ENCODE measurements at places on chromosomes 3 and 15. TPM values are rescaled to one million over a fixed set of nuclear protein-coding genes. Genes with fewer than 3 reads are reported as not detected.

Gene ARPP21
- not detected for total RNA-seq

- no peak overlapping the region for H3K27ac ChIP-seq
- H3K27me3 ChIP-seq = no peaks in the 10 kb centered on the region
- no peak overlapping the region for H3K4me3 ChIP-seq
- no peaks in the 10 kb centered on the region for H3K36me3 ChIP-seq
- DNase-seq = no peak
Observed at GRCh38 chr3:195032955-195033354, 238.0 kb downstream of the XXYLT1 start.

Gene MESP2
- total RNA-seq = not detected

- no peaks in the 10 kb centered on the region for H3K27me3 ChIP-seq
- DNase-seq = no peak
- H3K36me3 ChIP-seq = no peaks in the 10 kb centered on the region
- H3K27ac ChIP-seq = no peak overlapping the region
Observed at GRCh38 chr15:67043939-67044771, 21.2 kb upstream of the SMAD3 start.

Gene MME
- total RNA-seq = 0.56 TPM

- no peaks in the 10 kb centered on the region for H3K27me3 ChIP-seq
- H3K4me1 ChIP-seq = no peaks in the 10 kb centered on the region
- no peak overlapping the region for H3K27ac ChIP-seq
- no peak for DNase-seq
Observed at GRCh38 chr15:60777558-60777957, 298.6 kb upstream of the ICE2 start.

Gene TRIM71
- 0.43 TPM for total RNA-seq

DNA sequence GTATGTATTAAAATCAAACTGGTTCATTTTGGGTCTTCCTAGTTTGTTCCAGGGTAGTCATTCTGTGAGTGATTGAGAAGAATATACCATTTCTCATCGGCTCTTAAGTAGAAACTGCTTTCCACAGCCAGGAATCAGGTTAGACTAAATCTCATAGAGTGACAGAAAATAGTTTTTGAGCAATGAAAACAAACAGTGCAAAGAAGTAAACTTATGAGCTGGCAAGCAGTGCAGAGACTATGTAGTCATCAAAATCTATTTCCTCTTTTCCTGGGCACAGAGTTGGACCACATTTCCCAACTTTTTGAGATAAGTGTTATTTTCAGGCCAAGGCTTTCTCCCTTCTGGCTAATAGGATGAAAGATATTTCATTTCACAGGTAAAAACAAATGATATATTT, 66.5 kb downstream of the UBE3A start:
- H3K4me3 ChIP-seq = no peak overlapping the region
- no peaks in the 10 kb centered on the region for H3K36me3 ChIP-seq
- H3K27ac ChIP-seq = no peak overlapping the region
- H3K4me1 ChIP-seq = peaks cover 3% of the 10 kb centered on the region
- DNase-seq = no peak

GRCh38 chr15:81492969-81493645, 119.1 kb upstream of the TMC3 start:
- no peaks in the 10 kb centered on the region for H3K4me1 ChIP-seq
- H3K27me3 ChIP-seq = no peaks in the 10 kb centered on the region
- H3K36me3 ChIP-seq = no peaks in the 10 kb centered on the region
- H3K27ac ChIP-seq = no peak overlapping the region
- DNase-seq = no peak

- H3K27me3 ChIP-seq = no peaks in the 10 kb centered on the region
- no peak for DNase-seq
- no peaks in the 10 kb centered on the region for H3K36me3 ChIP-seq
- no peak overlapping the region for H3K27ac ChIP-seq
Observed at GRCh38 chr15:41809121-41809520, 18.8 kb upstream of the JMJD7 start.

Gene CHRD
- 27.7 TPM for total RNA-seq

Gene ALDH1A3
- 10.3 TPM for total RNA-seq

GRCh38 chr3:71551311-71551919, 32.1 kb downstream of the FOXP1 start:
- DNase-seq = no peak
- no peaks in the 10 kb centered on the region for H3K36me3 ChIP-seq
- H3K27ac ChIP-seq = no peak overlapping the region
- H3K4me1 ChIP-seq = no peaks in the 10 kb centered on the region

Gene GOLGA8S
- 0.65 TPM for total RNA-seq

Gene CFAP91
- 21.3 TPM for total RNA-seq

GRCh38 chr3:155350571-155350970, 57.1 kb upstream of the STRIT1 start:
- H3K4me1 ChIP-seq = no peaks in the 10 kb centered on the region
- no peak overlapping the region for H3K4me3 ChIP-seq
- no peaks in the 10 kb centered on the region for H3K27me3 ChIP-seq
- no peak overlapping the region for H3K27ac ChIP-seq
- no peaks in the 10 kb centered on the region for H3K36me3 ChIP-seq
- DNase-seq = no peak

- DNase-seq = no peak
- H3K36me3 ChIP-seq = no peaks in the 10 kb centered on the region
- H3K27ac ChIP-seq = no peak overlapping the region
- H3K27me3 ChIP-seq = no peaks in the 10 kb centered on the region
Observed at GRCh38 chr3:154137036-154137435, 15.8 kb downstream of the ARHGEF26 start.

DNA sequence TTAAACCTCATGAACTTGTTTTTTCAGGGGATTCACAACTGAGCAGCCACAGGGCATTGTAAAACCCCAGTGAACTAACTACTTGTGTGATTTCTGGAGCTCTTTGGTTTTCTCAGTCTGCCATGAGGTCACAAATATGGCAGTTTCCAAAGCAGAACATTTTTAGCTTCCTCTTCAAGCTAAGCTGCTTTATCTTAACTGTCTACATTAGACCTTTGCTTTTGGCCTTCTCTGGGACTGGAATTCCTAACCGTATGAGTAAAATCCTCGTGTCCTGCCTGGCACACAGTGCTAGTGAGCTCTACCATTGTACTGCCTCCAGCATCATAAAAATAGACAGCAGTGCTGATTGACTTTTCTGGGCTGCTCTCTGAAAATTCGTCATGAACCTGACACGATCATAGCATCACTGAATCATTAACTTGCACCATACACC, 22.1 kb downstream of the CDIN1 start:
- no peak for DNase-seq
- no peaks in the 10 kb centered on the region for H3K27me3 ChIP-seq
- H3K36me3 ChIP-seq = no peaks in the 10 kb centered on the region
- no peak overlapping the region for H3K4me3 ChIP-seq

DNA sequence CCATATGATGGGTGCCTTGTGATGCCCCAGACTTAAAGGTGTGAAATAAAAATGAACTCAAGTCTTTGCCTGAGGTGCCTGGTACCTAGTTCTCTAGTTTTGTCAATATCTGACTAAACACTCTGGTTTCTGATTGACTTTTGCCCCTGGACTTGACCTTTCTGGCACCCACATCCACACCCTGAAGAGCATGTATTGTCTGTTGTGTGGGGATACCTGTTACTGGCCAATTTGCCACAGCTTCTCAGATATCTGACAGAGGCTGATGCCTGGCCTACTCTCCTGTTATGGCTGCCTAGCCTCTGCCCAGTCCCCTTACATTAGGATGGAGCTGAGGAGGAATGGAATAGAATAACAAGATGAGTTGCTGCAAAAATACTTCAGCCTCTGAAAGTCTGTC, 3.6 kb downstream of the ZBTB38 start:
- no peaks in the 10 kb centered on the region for H3K27me3 ChIP-seq
- H3K4me1 ChIP-seq = peaks cover 16% of the 10 kb centered on the region
- no peaks in the 10 kb centered on the region for H3K36me3 ChIP-seq
- no peak overlapping the region for H3K4me3 ChIP-seq
- no peak overlapping the region for H3K27ac ChIP-seq

Gene SNX22
- 0.37 TPM for total RNA-seq

Gene GABRR3
- total RNA-seq = not detected

- DNase-seq = no peak
- no peaks in the 10 kb centered on the region for H3K27me3 ChIP-seq
- H3K4me3 ChIP-seq = no peak overlapping the region
- H3K36me3 ChIP-seq = no peaks in the 10 kb centered on the region
- H3K27ac ChIP-seq = no peak overlapping the region
Observed at GRCh38 chr3:109089265-109089664, 28.7 kb downstream of the MORC1 start.

GRCh38 chr3:52433996-52434479, 10.9 kb downstream of the SEMA3G start:
- DNase-seq = no peak
- H3K27me3 ChIP-seq = no peaks in the 10 kb centered on the region
- H3K27ac ChIP-seq = peak overlapping the region; percentile 35
- H3K36me3 ChIP-seq = no peaks in the 10 kb centered on the region
- peaks cover 10% of the 10 kb centered on the region for H3K4me1 ChIP-seq

DNA sequence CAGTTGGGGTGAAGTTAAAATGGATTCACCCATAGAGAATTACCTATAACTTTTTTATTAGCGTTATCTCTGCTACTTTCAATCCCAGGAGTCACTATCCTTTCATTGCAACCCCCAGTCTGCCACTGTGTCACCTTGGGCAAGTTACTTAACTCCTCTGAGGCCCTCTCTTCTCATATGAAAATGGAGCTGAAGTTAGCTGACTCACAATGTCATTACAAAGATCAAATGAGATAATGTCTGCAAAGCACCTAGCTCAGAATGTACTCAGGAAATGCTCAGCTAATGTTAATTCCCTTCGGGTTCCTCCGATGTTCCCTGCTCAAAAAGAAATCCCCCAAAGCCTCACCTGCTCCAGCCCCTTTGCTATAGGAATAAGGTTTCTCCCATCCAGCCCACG, 50.0 kb downstream of the TRIM42 start:
- no peaks in the 10 kb centered on the region for H3K27me3 ChIP-seq
- DNase-seq = no peak
- no peaks in the 10 kb centered on the region for H3K4me1 ChIP-seq
- no peaks in the 10 kb centered on the region for H3K36me3 ChIP-seq
- no peak overlapping the region for H3K4me3 ChIP-seq
- no peak overlapping the region for H3K27ac ChIP-seq

Gene PFKFB4
- 8.0 TPM for total RNA-seq

Gene ANP32A
- 29.4 TPM for total RNA-seq

Gene ARPIN
- 14.2 TPM for total RNA-seq

Gene PATL2
- 1.8 TPM for total RNA-seq

DNA sequence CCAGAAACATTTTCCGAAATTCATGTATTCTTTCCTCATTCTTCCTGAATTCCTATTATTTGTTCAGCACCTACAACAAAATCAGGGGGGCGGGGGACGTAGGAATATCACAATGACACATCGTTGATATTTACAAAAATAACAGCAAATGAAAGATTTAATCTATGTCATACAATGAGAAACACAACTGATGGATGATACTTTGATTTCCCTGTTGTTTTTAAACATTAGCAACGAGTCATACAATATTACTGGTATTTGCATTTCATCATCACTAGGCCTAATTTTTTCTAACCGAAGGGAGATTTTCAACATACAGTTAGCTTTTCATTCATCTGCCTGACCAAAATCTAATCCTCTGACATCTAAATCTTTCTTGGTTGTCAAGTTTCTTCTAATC, 45.3 kb upstream of the INO80 start:
- H3K27ac ChIP-seq = no peak overlapping the region
- no peak for DNase-seq
- no peaks in the 10 kb centered on the region for H3K4me1 ChIP-seq
- H3K27me3 ChIP-seq = no peaks in the 10 kb centered on the region
- H3K36me3 ChIP-seq = no peaks in the 10 kb centered on the region
- no peak overlapping the region for H3K4me3 ChIP-seq

Gene PLSCR2
- total RNA-seq = not detected

- no peaks in the 10 kb centered on the region for H3K36me3 ChIP-seq
- DNase-seq = no peak
- H3K4me1 ChIP-seq = peaks cover 9% of the 10 kb centered on the region
- no peak overlapping the region for H3K4me3 ChIP-seq
- H3K27ac ChIP-seq = no peak overlapping the region
- H3K27me3 ChIP-seq = no peaks in the 10 kb centered on the region
Observed at GRCh38 chr3:100023150-100023549, 91.2 kb downstream of the FILIP1L start.

Gene C3orf85
- total RNA-seq = not detected

GRCh38 chr15:38745626-38746025, 181.0 kb upstream of the RASGRP1 start:
- H3K27me3 ChIP-seq = no peaks in the 10 kb centered on the region
- no peak for DNase-seq

DNA sequence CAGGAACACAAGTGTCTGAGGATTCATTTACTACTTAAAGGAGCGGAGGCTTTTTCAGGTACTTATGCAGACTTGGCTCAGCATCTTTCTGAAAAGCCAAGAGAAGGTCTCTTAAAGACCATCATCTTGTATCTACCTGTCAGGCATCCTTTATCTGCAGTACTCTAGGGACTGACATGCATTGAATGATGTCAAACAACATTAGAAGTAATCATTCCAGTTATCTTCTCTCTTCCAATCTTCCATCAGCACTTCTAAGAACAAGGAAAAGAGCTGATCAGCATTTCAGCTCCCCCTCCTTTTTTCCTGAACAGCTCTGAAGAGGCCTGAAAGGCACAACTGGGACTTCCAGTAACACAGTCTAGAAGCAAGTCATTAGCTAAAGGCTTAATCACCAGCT, 214.8 kb downstream of the KCNH8 start:
- H3K4me1 ChIP-seq = no peaks in the 10 kb centered on the region
- no peak overlapping the region for H3K27ac ChIP-seq
- H3K27me3 ChIP-seq = no peaks in the 10 kb centered on the region
- no peak overlapping the region for H3K4me3 ChIP-seq
- DNase-seq = no peak

- H3K36me3 ChIP-seq = no peaks in the 10 kb centered on the region
- H3K4me1 ChIP-seq = no peaks in the 10 kb centered on the region
- no peak overlapping the region for H3K27ac ChIP-seq
Observed at GRCh38 chr15:94079968-94080367, 151.4 kb upstream of the MCTP2 start.

Gene ACAD9
- total RNA-seq = 32.7 TPM

DNA sequence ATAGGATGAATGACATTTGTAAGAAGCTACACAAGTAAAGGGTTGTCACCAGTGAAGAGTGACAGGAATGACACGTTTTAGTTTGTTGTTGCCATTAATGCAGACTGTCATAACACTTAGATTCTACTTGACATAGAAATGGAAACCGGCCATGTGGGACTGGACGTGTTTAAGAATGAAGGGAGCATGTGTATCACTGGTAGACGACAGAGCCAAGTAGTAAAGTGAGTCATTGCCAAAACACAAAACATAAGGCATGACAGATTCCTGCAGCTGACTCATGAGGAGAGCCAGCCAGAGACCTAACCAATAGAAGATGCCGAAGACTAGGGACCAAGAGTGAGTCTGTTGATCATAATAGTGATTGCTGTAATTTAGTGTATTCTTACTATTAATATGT, 106.2 kb upstream of the PLAAT1 start:
- H3K27me3 ChIP-seq = no peaks in the 10 kb centered on the region
- H3K36me3 ChIP-seq = no peaks in the 10 kb centered on the region
- H3K4me3 ChIP-seq = no peak overlapping the region
- H3K4me1 ChIP-seq = no peaks in the 10 kb centered on the region

GRCh38 chr3:129973853-129974563, 512 bp upstream of the TRH start:
- H3K27ac ChIP-seq = no peak overlapping the region
- H3K36me3 ChIP-seq = no peaks in the 10 kb centered on the region
- H3K4me1 ChIP-seq = peaks cover 7% of the 10 kb centered on the region
- DNase-seq = no peak

Gene PARP15
- total RNA-seq = 0.33 TPM
